Naive thymus-derived CD8-positive, alpha-beta T cell (primary cell): ENCODE measurements at places on chromosomes 2 and 18. TPM values are rescaled to one million over a fixed set of nuclear protein-coding genes. Genes with fewer than 3 reads are reported as not detected.

GRCh38 chr2:198385326-198385725 lies 580.9 kb downstream of the PLCL1 start:
- H3K4me3 ChIP-seq = no peak overlapping the region
- DNase-seq = no peak
- H3K27ac ChIP-seq = no peak overlapping the region
- H3K27me3 ChIP-seq = peaks cover 48% of the 10 kb centered on the region

Gene HOXD3
- polyA plus RNA-seq = not detected

DNA sequence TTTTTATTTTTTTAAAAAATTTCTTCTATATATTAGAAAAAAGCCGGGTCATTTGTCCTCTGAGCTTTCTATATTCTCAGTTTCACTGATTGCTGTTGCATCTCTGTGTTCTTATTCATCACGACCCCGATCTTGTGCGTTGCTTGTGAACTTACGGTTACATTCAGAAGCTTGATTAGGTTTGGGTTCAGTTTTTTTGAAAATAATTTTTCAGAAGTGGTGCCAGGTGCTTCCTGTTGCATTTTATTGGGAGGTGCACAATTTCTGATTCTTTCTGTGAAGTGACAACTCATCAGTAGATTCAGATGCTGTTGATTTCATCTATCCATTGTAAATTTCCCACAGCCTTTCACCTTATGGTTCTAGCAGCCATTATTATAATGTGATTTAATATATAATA lies 147.3 kb downstream of the INHBB start:
- peaks cover 5% of the 10 kb centered on the region for H3K27me3 ChIP-seq
- peaks cover 3% of the 10 kb centered on the region for H3K4me1 ChIP-seq

DNA sequence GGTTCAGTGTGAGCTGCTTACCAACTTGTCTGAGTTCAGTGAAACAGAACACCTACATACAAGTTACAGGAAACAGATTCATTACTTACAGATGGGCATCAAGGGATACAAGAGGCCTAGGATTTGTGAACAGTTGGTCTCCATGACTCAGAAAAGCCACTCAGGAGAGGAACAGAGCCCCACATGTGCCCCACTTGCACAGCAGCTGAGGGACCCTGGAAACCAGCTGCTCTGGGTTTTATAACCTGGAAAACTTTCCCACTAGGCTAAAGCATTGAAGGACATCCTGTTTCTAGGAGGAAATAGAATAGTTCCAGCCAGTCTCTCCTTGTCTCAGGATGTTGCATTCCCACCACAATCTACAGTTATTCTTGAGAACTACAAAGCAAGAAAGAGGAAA lies 530.0 kb downstream of the ZNF804A start:
- no peaks in the 10 kb centered on the region for H3K4me1 ChIP-seq
- no peak for DNase-seq
- H3K27me3 ChIP-seq = no peaks in the 10 kb centered on the region
- H3K27ac ChIP-seq = no peak overlapping the region

- no peaks in the 10 kb centered on the region for H3K4me1 ChIP-seq
- no peak overlapping the region for H3K27ac ChIP-seq
- no peak for DNase-seq
- peaks cover 6% of the 10 kb centered on the region for H3K27me3 ChIP-seq
- no peaks in the 10 kb centered on the region for H3K36me3 ChIP-seq
Measured at GRCh38 chr2:16241166-16242160, 301.1 kb downstream of the MYCN start.

GRCh38 chr2:101461381-101461780 lies 13.5 kb downstream of the RFX8 start:
- no peak overlapping the region for H3K27ac ChIP-seq
- no peak overlapping the region for H3K4me3 ChIP-seq
- no peak for DNase-seq
- no peaks in the 10 kb centered on the region for H3K27me3 ChIP-seq
- H3K4me1 ChIP-seq = peaks cover 2% of the 10 kb centered on the region

GRCh38 chr18:34330308-34330707 lies 105.6 kb upstream of the NOL4 start:
- H3K27me3 ChIP-seq = peaks cover 1% of the 10 kb centered on the region
- no peaks in the 10 kb centered on the region for H3K36me3 ChIP-seq
- no peak for DNase-seq
- no peak overlapping the region for H3K27ac ChIP-seq
- H3K4me1 ChIP-seq = no peaks in the 10 kb centered on the region

GRCh38 chr18:77049938-77050337 lies 82.6 kb downstream of the MBP start:
- no peak overlapping the region for H3K4me3 ChIP-seq
- H3K4me1 ChIP-seq = peaks cover 57% of the 10 kb centered on the region
- H3K27me3 ChIP-seq = no peaks in the 10 kb centered on the region
- H3K27ac ChIP-seq = no peak overlapping the region
- H3K36me3 ChIP-seq = peaks cover 4% of the 10 kb centered on the region
- no peak for DNase-seq

DNA sequence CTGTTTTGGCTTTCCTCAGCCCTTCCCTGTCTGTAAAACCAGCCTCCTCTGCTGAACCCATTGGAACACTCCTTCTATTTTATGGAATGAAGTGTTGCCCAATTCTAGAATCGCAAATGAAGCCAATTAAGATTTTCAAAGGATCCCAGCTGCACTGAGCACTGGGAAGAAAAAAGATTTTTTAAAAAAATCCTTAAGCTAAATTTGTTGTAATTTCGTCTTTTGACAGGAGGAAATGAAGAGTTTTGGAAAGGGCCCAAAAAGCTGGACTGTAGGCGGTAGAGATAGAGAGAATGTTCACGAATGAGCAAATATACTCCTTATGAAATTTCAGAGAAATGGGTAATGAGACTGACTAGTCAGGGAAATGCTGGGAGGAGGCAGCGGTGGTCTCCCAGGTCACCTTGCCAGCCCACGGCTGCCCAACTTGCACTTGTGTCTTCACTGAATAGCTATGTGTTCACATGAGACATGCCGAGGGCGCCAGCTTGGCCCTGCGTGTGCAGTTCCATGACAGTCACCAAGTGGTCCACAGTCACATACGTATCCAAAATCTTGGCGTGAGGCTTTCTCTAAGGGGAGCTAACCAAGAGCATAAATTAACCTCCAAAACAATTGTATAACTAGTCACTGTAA lies 69.9 kb downstream of the SGPP2 start:
- DNase-seq = no peak
- H3K27me3 ChIP-seq = peaks cover 3% of the 10 kb centered on the region
- H3K4me1 ChIP-seq = no peaks in the 10 kb centered on the region
- H3K27ac ChIP-seq = no peak overlapping the region
- H3K4me3 ChIP-seq = no peak overlapping the region

Gene CHRNG
- 0.59 TPM for polyA plus RNA-seq

GRCh38 chr18:48826271-48826670 lies 124.5 kb downstream of the SMAD7 start:
- DNase-seq = no peak
- no peaks in the 10 kb centered on the region for H3K36me3 ChIP-seq
- peaks cover 7% of the 10 kb centered on the region for H3K4me1 ChIP-seq
- no peak overlapping the region for H3K4me3 ChIP-seq
- no peaks in the 10 kb centered on the region for H3K27me3 ChIP-seq
